Fibroblast of lung (primary cell): ENCODE measurements at places on chromosomes 7 and 10.
A peak's percentile ranks its signal among the peaks of the same experiment; 100 is the strongest.

GRCh38 chr10:28459453-28460144 lies 73.3 kb upstream of the WAC start:
- DNase-seq: no peak

- DNase-seq: no peak
These were observed 256.9 kb downstream of the ABCA13 start for GRCh38 chr7:48428091-48428684.

DNA sequence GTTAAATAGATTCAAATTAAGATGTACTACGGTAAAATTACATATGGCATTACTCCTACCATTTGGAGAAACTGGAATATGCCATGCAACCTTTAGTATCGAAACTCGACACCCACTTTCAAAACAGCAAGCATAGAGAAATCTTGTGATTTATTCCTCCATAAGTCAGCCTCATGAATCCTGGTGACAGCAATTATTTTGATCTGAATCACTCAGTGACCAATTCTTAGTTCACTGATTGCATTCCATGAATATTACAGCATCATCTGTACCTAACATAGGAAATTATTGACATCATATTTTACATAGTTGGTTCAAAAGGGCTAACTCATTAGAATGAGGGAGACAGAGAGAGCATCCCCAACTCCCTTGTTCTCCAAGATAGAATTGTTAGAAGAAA lies 89.6 kb downstream of the CACNB2 start:
- DNase-seq: peak; percentile 31

GRCh38 chr10:76036962-76037361 lies 605.5 kb downstream of the LRMDA start:
- no peak for DNase-seq

DNA sequence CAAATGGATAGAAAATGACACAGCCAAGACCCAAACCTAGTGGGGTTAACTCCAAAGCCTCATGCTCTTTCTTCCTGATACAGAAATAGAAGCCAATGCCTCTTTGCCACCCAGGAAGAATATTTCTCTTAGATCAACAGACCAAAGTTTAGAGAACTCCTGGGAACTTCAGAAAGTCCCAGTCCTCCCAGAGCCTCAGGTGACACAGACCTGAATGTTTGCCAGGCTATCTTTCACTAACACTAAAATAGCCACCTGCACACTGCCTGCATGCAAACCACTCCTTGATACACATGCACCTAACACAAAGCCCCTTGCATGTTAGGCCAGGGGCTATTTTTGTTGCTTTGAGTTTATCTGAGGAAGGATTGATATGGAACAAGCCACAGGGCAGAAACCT lies 27.7 kb downstream of the LSM5 start:
- no peak for DNase-seq

GRCh38 chr7:106273009-106273668 lies 11.6 kb downstream of the NAMPT start:
- DNase-seq: no peak

- DNase-seq: peak; percentile 22
These were observed 6.5 kb downstream of the SNX8 start for GRCh38 chr7:2307690-2308107.

- DNase-seq: peak; percentile 15
These were observed 247.3 kb upstream of the LYZL1 start for GRCh38 chr10:29041616-29042015.

DNA sequence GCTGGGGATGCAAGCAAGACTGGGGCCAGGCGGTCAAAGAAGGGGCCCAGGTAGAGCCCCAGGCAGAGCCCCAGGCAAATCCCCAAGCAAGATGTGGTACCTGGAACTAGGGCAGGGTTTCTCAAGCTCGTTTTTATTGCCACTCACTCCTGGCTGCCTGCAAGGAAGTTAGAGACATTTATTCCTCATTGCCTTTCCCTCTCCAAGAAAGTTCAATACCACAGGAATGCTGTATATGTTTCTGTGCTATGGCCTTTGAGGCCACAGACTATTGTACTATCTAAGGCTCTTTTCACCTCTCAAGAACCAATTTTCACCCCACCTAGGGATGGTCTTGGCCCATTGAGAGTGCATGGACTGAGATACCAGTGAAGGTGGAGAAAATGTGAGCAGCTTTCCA lies 71.3 kb downstream of the TACC2 start:
- peak; percentile 50 for DNase-seq

DNA sequence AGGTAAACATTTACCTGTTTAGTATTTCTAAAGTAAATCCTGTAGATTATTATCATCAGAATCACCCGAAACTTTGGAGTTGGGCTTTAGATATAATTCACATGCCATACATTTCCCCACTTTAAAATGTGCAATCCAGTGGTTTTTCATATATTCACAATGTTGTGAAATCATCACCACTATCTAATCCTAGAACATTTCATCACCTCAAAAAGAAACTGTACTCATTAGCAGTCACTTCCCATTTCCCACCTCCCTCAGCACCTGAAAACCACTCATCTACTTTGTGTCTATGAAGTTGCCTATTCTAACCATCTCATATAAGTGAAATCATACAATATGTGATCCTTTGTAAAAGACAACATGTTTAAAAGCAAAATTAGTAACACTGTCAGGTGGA lies 182.6 kb downstream of the FZD1 start:
- DNase-seq: no peak

DNA sequence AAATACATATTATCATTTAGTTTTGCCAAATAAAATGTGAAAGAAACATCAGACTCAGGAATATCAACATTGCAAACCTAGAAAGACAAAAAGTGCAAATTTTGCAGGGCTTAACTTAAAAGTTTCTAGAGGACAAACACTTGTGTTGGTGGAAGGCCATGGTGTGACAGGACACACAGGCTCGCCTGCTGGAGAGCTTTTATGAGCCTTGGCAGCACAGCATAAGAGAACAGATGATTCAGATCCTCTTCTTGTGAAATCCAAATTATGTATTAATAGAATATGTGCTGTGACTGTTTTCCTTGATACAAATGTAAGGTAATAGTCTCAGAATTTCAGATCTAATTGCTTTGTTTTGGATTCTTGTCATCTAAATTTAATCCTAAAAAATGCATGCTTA lies 72.9 kb upstream of the ABCB5 start:
- DNase-seq: peak; percentile 40

GRCh38 chr7:26372704-26373103 lies 81.0 kb downstream of the SNX10 start:
- DNase-seq: no peak

DNA sequence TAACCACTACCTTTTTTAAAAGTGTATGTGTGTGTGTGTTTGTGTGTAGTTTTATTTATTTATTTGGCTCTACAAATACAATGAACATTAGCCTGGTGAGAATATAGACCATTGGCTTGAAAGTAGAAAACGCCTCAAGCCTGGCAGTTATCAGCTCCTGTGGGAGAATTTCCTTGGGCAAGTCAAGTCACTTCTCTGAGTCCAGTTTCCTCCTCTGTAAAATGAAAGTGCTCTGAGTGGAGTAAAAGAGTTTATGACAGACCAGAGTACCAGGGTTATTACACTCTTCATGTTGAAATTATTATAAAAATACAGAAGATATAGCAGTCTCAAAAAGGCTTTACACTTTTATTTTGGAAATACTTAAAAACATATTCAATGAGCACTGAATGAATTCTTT lies 10.1 kb upstream of the RHOBTB1 start:
- no peak for DNase-seq

- peak; percentile 11 for DNase-seq
These were observed 121.6 kb downstream of the ALOX5 start for GRCh38 chr10:45495438-45496152.

GRCh38 chr7:20032741-20033140 lies 184.4 kb downstream of the MACC1 start:
- no peak for DNase-seq

DNA sequence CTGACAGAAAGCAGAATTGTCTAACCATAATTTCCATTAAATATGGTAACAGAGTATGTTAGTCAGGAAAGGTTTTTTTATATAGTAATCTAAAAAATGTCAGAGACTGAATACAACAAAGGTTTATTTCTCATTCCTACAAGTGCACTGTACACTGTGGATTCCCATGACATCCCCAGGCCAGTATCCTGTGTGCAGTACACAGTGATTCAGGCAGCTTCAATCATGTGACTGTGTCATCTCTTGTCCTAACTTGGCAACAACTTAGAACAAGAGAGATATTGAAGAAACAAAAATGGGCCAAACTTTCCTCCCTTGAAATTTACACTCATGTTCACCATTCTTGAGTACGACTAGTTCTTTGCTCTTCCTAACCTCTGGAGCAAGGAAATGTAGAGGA lies 189.8 kb upstream of the SEMA3A start:
- DNase-seq: no peak

DNA sequence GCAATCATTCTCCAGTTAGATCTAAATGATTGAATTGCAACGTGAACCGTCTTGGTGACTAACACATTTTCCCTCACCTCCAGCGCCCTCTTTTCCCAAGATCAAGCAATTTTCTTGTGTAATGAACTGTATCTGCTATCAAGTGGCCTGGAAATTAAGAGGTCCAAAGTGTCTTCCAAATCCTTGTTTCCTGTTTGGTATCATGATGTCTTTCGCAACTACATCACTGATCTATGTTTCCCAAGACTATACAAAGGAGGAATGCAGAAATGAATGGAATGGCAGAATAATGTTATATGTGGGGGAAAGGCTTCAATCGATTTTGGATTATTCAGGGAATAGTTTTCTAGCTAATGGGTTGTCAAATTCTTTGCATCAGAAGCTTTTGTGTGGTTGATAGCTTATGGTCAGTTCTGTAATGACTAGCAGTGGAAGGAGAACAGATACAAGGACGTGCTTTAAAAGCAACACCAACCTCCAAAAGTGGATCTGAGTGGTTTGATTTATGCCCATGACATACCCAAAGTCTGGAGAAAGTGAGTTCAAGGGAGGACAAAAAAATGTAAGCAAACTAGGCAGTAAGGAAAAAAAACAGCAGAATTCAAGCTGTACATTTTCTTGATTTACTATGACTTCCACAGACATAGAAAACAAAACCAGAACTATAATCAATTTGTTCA lies 14.6 kb upstream of the ZEB1 start:
- peak; percentile 45 for DNase-seq

- DNase-seq: no peak
These were observed 57.8 kb downstream of the CARD11 start for GRCh38 chr7:2985866-2986265.

GRCh38 chr7:199483-200249 lies 7.3 kb downstream of the FAM20C start:
- no peak for DNase-seq

DNA sequence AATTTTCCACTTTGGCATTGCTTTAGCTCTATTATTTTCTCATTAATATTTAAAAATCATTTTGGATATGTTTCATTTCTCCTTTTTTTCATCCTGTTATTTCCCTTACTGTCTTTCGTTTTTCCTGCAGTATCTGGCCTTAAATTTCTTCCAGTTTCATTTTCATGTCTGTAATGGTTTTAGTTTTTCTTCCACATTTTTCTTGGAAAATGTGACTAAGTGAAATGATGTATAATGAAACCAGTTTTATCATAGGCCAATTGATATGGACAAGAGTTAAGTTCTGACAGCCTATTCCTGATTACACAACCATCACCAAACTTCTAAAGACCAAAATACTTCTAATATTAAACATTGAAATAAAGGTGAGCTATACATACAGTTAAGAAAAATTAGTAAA lies 158.5 kb downstream of the LHFPL3 start:
- no peak for DNase-seq

DNA sequence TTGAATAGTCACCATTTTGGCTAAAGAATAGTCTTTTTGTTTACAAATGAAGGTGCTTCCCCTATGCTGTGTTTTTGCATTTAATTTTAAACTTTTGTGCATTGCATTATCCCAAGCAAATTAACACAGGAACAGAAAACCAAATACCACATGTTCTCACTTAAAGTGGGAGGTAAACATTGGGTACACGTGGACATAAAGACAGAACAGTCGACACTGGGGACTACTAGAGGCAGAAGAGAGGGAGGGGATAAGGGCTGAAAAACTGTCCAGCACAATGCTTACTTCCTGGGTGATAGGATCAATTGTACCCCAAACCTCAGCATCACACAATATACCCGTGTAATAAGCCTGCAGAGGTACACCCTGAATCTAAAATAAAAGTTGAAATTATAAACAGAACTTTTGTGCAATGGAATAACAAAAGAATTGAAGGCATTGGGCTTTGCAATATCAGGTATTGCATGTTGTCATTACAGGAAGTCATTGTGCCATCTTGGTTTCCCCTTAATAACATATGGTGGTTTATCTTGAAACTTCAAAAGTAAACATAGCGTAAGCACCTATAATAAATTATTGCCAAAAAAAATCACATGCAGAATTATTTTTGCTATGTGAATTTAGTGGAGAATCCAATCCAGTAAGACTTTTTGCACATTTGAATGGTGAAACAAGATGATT lies 16.1 kb downstream of the ADD3 start:
- DNase-seq: no peak

DNA sequence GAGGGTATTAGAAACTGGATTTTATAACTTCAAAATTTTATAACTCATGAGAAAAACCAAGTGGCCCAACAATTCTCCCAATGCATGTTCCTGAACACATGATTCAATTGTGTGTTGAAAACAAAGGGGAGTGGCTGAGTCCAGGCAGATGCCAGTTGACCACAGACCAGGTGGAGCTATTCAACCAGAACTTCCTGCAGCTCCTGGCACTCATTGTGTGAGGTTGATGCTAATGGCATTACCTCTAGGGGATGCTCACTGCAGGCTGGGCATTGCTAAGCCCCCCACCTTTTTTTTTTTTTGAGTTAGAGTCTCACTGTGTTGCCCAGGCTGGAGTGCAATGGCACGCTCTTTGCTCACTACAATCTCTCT lies 20.3 kb downstream of the MYOF start:
- peak; percentile 89 for DNase-seq

GRCh38 chr10:111281516-111281915 lies 204.7 kb downstream of the ADRA2A start:
- DNase-seq: no peak

GRCh38 chr7:76343931-76344321 lies 14.9 kb downstream of the YWHAG start:
- no peak for DNase-seq

DNA sequence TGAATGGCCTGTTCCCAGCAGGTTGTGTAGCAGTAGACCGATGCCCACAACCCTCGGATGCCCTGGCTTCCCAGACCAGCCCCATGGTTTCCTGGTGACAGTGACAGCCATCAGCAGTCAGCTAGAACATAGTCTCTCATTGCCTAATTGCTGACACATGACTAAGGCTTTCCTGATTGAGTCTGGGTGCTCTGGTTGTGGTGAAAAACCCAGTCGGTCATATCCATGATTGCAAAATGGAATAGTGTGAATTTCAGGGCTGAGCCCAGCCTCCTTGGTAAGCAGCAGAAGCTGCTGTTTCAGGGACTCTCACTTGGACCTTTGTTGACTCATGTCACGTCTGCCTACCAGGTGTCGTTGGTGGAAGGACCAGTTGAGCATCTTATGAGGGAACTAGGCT lies 36.6 kb downstream of the POR start:
- peak; percentile 84 for DNase-seq
